ENCODE measurements at places on chromosomes 4 and X. TPM values are rescaled to one million over a fixed set of nuclear protein-coding genes. Genes with fewer than 3 reads are reported as not detected.
A peak's percentile ranks its signal among the peaks of the same experiment; 100 is the strongest.

DNA sequence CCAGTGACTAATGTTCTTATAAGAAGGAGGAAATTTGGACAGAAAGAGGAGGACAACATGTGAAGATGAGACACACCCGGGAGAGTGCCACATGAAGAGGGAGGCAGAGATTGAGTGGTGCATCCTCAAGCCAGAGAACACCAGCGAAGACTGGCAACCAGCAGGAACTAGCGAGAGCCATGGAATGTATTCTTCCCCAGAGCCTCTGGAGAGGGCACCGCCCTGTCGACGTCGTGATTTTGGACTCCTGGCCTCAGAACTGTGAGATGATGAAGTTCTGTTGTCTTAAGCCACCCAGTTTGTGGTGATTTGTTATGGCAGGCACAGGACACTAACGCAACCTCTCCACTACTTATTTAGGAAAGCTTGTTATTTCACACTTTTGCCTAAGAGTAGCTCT is 196.0 kb upstream of the TLL1 start:
- no peak for DNase-seq

Gene TEX13C
- 0.04 TPM for polyA plus RNA-seq

Gene ARMCX4
- 30.2 TPM for polyA plus RNA-seq

DNA sequence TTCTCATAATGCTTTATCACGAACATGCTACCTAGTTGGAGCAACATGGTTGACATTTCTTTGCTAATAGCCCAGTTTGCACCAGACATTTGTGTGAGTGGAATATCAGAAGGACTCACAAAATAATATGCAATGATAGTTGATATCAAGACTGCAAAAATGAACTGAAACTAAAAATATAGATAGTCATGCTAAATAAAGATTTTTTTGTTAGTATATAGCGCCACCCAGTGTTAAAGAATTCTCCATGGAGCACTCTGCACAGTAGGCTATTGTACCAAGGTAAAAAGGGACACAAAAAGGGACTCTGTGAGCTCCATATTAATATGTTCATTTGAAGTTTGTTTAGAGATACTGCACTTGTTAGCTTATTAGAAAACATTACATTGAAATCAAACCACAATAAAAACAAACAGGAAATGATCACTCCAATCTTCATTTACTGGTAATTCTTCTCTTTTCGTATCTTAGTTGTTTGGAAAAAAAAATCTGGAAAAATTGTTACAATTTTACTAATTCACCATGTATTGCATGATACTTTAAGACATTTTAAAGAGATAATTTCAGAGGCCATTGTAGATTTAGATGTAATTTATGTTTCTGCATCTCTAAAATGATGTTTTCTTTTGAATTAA is 1509.6 kb downstream of the ADGRL3 start:
- DNase-seq: peak; percentile 70

Gene POLA1
- 16.6 TPM for polyA plus RNA-seq

DNA sequence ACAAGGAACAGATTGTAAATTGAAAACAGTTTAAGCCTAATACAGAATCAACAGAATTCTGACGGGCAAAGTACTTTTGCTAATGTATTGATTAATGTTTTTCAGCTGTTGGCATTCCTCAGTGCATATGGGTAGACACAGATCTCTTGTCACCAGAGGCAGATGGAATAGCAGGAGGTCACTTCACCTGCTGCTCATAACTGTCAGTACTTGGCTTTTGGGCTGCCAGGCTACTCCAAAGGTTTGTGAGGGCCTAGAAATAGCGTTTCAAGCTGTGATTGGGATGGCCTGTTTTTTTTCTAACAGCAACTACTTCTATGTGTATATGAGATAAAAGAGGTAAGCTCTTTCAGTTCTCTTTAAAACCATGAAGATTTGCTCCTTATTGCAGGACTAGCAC is 307.5 kb upstream of the ANXA10 start:
- DNase-seq: peak; percentile 37

- peak; percentile 40 for DNase-seq
Measured at GRCh38 chrX:107025545-107025944, 25.5 kb upstream of the MORC4 start.

DNA sequence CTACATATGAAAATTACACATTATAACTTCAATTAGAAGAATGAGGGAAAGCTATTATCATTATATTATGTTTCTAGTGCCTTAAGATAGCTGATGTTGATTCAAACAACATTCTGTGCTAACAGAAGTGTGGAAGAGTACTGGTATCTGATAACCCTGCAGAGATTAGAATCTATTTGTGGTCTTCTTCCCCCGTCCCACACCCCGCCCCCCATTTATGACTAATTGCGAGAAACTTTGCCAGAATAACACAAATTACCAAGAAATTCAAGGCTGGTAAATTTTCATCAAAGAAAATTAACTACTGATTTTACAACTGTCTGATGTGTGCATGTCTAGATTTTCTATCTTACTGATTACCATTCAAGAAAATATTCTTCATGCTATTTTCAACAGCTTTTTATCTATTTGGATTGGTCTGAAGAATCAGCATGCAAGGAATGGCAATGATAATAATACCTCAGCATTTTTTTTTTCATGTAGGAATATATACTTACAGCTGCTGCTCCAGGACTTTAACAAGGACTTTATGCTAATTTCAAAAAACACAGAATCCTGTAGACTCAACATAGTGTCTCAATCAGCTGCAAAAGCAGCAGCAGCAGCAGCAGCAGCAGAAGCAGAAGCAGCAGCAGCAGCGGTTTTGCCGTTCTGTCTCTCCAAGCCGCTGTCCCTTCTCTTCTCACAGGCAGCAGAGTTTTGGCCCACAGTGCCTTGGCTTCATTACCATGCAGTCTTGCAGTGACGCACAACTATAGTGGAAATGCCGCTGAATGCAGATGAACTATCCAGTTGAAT is 126.7 kb downstream of the FRYL start:
- DNase-seq: peak; percentile 90

Gene CABS1
- not detected for polyA plus RNA-seq

GRCh38 chr4:7217474-7218321 is 25.4 kb downstream of the SORCS2 start:
- no peak for DNase-seq

DNA sequence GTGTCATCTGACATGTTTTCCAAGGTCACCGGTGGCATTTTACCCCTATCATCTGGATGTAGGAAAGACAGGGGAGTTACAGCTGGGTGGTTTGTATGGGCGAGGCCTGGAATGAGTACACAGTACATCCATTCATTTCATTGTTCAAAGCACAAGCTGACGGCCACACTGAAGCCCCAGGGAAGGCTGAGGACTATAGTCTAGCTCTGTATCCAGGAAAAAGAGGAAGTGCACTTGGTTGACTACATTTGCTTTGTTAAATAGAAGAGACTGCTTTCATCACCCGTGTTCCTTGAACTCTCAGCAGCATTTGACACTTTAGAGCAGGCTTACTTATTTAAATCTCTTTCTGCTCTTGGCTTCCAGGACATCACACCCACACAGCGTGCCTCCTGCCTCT is 1041.0 kb upstream of the TENM3 start:
- DNase-seq: no peak

DNA sequence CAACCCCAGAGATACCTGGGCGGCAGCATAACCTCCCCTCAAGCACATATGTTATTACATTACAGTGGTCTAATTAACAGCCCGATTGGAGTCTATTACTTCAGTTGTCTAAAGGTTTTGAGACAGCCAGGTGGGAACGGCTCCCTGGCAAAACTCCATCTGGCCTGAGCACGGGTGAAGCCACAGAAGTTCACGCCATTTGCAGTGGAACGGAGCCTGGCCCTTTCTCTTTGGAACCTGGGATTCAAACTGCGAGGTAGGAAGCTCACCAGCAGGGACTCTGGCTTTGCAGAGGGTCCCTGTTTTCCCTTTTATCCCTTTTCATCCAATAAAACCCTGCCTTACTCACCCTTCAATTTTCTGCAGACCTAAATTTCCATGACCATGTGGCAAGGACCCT is 45.9 kb upstream of the NEIL3 start:
- DNase-seq: no peak

Gene ABCG2
- 4.3 TPM for polyA plus RNA-seq

Gene FAM9B
- polyA plus RNA-seq: not detected

Gene PUDP
- 25.5 TPM for polyA plus RNA-seq

Gene CACNA1F
- 0.04 TPM for polyA plus RNA-seq

Gene DCAF8L2
- polyA plus RNA-seq: not detected

GRCh38 chrX:48826135-48826875 is at the start of gene ERAS:
ERAS (plus strand) TSS chrX:48826513; CDS start chrX:48829124, 2,611 bp downstream.
- DNase-seq: no peak

Gene FAM184B
- 6.4 TPM for polyA plus RNA-seq

All from muscle of leg (tissue), 16 donors.